ENCODE measurements at places on chromosomes 3 and 15.

GRCh38 chr3:16411441-16411840 is 102.1 kb downstream of the RFTN1 start:
- DNase-seq = no peak

DNA sequence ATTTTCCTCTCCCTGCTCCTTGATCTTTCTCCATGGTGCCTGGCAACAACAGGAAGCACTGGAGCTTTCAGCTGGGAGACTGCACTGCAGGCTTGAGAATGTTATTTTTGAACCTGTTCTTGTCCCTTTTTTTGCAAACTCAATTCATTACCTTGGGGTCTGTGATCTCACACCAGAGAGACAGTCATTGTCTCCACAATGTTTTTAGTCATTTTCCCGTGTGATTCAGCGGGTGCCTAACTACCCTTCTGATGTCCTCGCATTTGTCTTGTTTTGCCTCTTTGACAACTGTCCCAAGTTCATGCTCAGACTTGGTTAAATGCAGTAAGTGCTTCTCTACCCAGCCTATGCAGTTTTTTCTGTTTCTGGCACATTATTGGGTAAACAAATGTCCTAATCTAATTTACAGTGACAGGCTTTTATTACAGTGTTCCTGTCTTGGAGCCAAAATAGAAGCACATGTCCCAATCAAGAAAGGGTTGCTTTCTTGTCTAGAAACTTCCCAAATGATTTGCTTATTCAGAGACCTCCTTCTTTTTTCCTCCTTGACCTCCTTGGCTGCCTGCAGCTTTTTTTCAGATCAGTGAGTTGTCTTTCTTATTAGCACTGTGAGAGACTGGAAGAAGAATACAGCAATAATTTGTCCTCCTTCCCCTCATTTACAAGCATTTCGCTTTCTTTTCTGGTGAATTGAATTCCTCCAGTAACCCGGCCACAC is 162.4 kb downstream of the NSUN3 start:
- DNase-seq = no peak

DNA sequence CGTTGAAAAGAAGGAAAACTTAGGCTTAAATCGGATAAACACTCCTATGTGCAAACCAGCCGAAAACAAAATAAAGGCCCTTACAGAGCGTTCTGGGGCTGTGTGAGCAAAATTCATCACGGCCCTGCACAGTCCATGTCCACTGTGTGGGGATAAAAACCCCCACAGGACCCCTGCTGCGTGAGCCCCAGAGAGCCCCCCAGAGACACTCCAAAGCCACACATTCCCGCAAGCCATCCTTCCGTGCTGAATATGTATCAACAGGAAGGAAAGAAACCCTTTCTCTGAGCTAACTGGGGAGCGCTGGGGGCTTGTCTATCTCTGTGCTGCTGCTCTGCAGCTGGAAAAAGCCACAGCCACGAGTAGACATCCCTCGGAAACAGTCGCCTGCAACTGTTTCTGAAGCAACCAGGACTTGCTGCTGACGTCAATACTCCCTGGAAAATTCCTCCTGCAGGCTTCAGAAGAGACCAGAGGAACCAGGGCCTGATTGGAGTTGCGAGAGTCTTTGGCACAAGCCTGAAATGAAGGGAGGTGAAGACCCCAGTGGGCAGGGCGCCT is 72.7 kb downstream of the NUP210 start:
- no peak for DNase-seq

GRCh38 chr3:62414786-62415185 is 41.4 kb upstream of the FEZF2 start:
- DNase-seq = no peak

DNA sequence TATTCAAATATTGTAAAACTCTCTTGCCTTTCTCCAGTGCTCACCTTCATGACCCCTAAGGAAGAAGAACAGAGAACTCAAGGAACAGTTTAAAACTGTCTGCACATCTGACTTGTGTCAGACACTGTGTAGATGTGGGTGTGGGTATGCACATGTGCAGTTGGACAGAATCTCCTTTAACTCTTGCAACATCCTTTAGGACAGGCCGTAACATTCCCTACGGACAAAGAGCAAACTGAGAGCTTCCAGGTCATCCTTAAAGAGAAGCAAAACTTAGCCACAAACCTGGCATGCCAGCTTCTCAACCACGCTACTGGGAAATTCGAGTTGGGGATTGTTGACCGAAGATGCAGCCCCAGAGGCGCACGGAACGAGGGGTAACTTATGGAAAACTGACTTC is 4.1 kb upstream of the SFMBT1 start:
- no peak for DNase-seq
